ENCODE measurements at places on chromosomes 12 and 14. TPM values are rescaled to one million over a fixed set of nuclear protein-coding genes. Genes with fewer than 3 reads are reported as not detected.

The ASCL4 gene
- 0.03 TPM for polyA plus RNA-seq

- no peak for DNase-seq
Measured at GRCh38 chr12:82690006-82690405, 3.3 kb downstream of the TMTC2 start.

DNA sequence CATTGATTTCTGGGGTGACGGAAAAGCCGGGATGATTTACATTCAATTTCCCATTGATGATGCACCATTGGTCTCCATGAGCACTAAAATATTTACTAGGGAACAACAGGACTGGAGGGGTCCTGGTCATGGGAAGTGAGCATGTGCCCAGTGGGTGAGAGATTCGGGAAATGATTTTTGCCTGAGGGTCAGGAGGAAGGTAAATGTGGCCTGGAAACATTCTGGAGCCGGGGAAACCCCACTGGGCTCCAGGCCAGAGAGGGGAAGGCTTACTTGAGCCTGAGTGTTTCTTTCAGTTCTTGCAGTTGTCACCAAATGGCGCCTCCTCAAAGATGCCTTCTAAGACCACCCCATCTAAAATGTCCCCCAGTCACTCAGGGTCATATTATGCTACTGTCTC is 532.3 kb upstream of the TBX3 start:
- DNase-seq: no peak

DNA sequence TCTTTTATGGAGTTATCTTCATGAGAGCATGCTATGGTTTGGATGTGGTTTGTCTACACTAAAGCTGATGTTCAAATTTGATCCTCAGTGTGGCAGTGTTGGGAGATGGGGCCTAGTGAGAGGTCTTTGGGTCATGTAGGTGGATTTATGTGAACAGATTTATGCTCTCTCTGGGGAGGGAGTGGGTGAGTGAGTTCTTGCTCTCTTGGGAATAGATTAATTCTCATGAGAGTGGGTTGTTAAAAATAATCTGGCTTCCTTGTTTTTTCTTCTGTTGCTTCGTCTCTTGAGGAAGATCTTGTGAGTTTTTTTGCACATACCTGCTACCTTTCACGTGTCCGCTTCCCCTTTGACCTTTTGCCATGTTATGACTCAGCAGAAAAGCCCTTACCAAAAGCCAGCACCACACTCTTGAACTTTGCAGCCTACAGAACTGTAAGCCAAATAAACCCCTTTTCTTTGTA is 20.5 kb downstream of the DERA start:
- no peak for DNase-seq

All from large intestine (tissue), 12 donors.